ENCODE measurements at places on chromosomes 2 and 18.

GRCh38 chr2:165450156-165450555, 19.3 kb upstream of the CSRNP3 start:
- ATAC-seq: no peak

DNA sequence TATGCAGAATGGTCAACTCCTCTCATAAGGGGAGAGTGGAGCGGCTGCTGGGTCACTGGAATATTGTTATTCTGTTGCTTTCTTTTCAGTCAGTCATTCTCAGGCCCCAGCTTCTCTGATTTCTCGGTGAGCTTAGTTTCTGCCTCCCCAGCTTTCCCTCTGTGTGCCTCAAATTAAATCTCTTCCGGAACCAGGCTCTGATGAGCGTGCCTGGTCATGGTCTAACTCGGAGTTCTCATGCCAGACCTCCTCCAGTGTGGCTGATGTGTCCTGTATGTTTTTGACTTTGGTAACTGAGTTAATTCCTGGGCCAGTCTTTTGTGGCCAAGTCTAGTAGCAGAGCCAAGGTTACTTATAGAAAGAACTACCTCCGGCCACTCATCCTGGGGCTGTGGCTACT, 4.9 kb upstream of the STK11IP start:
- ATAC-seq: no peak

DNA sequence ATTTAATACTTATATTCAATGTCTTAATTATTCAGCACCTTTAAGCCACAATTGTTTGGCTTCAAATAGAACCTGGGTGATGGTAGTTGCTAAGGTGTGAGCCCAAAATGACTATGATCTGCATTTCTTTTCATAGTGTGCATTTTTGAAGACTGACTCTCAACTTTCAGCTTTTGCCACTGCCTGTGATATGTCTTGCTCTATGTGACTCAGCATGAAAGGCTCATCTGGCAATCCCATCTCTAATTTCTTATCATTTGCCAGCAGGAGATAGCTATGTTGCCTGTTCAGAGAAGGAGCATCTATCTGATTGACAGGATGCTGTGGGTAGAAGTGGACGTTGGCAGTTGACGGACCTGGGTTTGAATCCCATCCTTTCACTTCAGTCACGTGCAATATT, 34.5 kb upstream of the CCDC93 start:
- no peak for ATAC-seq

DNA sequence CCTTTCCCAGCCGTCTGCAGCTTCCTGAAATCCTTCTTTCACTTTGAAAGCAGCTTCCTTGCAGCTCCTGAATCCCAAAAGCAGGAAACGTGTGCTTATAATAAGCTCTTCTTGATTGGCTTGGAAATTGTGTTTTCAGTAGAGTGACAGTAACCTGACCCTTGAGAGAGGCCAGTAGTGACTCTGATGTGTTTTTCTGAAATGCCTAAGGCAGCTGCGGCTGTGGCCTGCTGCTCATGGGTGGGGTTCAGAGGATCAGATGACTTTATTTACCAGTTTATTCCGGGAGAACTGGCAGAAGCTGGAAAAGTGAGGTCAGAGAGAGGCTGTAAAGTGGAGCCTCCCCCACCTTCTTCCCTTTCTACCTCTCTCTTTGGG, 31.9 kb upstream of the RPIA start:
- ATAC-seq: peak; percentile 82

- ATAC-seq: no peak
These were observed 220.3 kb downstream of the ATAD2B start for GRCh38 chr2:23706613-23707078.

DNA sequence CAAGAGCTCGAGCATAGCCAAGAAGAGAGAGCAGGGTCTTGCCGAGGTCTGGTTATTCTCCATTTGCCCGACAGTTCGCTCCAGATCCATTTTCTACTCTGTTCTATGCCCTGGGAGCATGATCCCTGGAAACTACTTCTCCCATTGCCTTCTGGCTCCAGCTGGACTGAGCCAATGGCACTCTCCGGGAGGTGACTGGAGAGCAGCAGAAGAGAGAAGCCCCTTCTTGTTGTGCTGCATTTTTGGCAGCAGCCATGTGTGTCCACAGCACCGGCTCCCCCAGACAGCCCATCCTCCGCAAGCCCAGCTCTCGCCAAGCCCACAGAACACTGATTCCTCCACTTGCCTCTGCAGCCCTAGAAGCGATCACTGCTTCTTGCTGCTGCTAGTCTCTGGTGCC, 345.5 kb downstream of the TNS1 start:
- no peak for ATAC-seq

DNA sequence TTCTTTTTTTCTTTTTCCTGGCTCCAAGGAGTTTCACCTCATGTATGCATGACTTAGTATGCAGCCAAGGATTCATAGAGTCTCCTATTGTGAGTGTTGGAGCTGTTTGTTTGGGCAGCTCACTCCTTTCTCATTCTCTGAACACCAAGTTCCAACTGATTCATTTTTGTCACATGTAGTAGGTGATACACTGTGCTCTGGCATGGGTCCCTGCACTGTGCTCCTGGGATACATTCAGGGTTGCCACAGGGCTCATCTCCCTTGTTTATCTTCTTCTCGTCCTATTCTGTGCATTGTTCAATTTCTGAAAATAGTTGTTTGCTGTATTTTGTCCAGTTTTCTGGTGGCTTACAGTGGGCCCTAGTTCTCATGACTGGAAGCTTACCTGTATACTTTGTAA, 96.8 kb downstream of the ZNF407 start:
- ATAC-seq: no peak

GRCh38 chr2:39469807-39470206, 32.7 kb upstream of the MAP4K3 start:
- ATAC-seq: peak; percentile 95

GRCh38 chr18:76866666-76867065, 44.3 kb downstream of the ZNF236 start:
- no peak for ATAC-seq

DNA sequence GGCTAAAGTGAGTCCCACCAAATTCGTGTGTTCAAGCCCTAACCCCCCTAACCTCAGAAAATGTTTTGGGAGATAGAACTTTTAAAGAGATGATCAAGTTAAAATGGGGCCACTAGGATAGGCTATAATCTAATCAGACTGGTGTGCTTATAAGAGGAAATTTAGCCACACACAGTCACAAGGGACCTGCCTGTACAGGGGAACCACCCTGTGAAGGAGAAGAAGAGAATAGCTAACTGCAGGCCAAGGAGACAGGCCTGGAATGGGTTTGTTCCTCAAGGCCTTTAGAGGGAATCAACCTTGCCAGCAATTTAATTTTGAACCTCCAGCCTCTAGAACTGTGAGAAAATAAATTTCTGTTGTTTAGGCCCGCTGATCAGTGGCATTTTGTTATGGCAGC, 36.0 kb upstream of the TANK start:
- ATAC-seq: no peak

DNA sequence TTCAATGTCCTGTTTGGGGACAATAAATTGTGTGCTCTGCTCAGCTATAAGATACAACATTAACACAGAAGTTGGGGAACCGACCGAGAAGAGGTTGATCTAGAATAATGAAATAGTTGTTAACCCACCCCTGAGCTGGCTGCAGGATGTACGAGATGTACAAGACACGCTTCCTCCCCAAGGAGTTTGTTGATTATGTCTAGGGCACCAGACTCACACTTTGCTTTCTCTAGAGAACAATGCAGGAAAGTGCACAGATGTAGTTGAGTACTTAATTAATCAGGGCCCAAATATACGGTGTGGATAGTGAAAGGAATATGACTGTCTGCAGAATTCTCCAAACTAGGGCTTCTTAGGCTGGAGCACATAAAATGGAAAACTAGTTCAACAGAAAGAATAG, 415.2 kb upstream of the TNP1 start:
- no peak for ATAC-seq

DNA sequence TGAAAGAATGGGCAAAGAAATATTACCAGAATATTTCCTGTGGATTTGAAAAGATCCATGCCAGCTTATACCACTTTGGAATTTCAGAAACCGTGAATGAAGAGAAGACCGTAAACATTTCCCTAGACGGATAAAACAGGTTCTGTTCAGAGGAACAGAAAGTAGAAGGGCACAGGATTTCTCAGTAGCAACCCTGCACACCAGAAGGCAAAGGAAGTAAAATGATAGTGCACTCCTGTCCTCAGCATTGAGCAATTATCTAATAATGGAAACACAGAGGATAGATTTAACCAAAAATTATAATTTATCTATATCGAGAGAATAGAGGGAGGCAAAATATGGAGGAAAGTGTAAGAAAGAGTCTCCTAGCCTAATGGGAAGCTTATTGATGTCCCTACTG, 87.0 kb upstream of the ITGA6 start:
- ATAC-seq: peak; percentile 60

- ATAC-seq: no peak
These were observed 33.5 kb downstream of the INPP4A start for GRCh38 chr2:98478088-98478551.

DNA sequence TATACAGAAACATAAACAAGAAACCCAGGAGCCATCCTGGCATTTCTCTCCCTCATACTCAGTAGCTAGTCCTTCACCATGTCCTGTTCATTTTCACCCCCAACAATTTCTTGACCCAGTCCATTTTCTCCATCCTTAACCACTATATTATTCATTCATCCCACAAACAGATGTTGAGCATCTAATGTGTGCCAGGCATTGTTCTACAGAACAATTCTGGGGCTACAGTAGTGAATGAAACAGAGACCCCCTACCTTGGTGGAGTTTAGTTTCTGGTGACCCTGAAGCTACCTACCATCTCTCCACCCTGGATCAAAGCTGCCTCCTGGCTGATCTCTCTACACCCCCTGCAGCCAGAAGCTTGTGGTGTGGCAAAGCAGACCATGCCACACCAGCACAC, 27.5 kb upstream of the BZW1 start:
- no peak for ATAC-seq

GRCh38 chr2:40096360-40096759, 317.3 kb upstream of the THUMPD2 start:
- ATAC-seq: peak; percentile 50

GRCh38 chr2:36780231-36780839, 83.8 kb downstream of the VIT start:
- ATAC-seq: peak; percentile 80

- ATAC-seq: no peak
These were observed 170.0 kb downstream of the TSN start for GRCh38 chr2:121925466-121925865.

- no peak for ATAC-seq
These were observed 94.3 kb downstream of the LOXHD1 start for GRCh38 chr18:46562674-46563192.

DNA sequence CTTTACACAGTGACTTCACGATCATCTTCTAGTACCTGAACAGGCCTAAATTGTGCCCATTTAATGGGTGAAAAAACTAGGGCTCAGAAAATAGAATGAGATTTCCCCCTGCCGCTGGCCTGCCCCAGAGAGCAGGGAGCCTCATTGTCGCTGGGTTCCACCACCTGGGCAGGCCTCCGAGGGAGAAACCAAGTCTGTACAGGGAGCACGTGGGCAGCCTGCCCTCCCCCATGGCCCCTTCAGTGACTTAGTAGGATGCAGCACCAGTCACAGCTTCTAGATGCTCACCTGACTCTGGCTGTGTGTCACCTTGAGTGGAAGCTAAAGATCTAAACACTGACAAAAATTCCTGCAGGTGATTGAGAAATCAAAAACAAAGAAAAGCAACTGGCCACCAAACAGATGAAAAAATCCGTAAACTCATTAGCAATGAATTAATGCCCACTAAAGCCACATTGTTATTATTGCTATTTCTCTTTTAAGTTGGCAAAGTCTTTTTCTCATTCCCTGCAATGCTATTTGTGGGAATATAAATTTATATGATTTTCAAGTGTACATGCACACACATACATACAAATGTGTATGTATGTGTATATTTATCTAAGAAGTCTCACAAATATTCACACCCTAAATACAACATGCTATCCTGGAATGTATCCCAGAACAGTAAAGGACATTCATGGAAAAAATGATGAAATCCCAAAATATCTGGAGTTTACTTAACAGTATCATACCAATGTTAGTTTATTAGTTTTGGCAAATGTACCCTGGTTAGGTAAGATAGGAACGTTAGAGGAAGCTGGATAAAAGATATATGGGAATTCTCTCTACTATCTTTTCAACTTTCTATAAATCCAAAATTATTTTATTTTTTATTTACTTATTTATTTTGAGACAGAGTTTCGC, 18.7 kb upstream of the ASPRV1 start:
- no peak for ATAC-seq

- no peak for ATAC-seq
These were observed 174.5 kb downstream of the MYCN start for GRCh38 chr2:16114836-16115235.

- ATAC-seq: peak; percentile 71
These were observed 30.8 kb downstream of the GRHL1 start for GRCh38 chr2:9982248-9982647.

GRCh38 chr2:40406485-40407289, 45.2 kb downstream of the SLC8A1 start:
- ATAC-seq: no peak

DNA sequence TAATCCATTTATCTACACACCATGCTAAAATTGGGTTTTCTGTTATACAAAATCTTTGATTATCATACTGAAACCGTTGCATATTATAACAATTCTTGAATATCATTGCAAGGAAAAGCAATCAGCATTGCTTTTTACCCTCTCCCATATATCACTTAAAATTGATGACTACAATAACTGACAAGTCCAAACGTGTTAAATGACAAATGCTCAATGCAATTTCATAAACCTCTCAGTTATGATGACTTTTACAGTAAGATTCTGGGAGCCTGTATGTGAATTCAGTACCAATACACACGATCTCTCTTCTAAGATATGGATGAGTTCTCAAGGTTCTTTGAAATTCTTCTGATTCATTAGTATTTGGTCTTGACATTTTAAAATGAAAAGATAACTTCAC, 368.5 kb upstream of the TRIB2 start:
- no peak for ATAC-seq

Data from SK-N-SH treated with all-trans-retinoic acid at 6 μM for 48 hours (cell line).